ENCODE measurements at places on chromosomes 6 and 20.

DNA sequence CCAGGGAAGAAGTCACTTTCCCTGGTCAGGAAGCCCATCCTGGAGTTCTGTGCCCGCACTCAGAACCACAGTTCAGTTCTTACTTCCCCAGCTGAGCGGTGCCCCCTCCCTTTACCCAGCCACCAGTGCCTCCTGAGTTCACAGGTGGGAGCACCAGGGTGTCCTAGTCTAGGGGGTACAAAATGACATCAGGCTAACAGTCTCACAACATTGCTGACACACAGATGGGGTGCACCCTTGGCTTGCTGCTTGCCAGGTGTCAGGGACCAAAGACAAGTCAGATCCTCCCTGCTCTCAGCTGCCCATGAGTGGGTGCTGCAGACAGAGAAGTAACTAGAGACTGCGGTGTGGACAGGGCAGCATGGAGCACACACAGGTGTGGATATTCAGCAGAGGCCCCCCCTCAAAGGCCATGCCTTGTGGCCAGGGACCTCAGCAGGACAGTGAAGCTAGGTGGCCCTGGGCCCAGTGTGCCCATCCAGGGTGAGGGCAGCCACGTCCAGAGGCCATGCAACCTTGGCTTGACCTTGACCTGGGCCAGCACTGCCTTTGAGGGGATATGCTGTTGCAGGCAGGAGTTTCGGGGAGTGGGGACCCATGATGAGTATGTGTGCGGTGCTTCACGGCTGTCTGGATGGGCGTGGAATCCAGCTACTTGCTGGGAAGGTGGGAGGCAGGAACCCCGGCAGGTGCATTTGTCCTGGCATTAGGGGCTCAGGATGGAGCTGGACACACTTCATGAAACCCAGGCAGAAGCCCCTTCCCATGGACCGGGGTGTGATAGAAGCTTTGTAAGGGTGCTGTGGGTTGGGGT lies 110.4 kb upstream of the FRMD1 start:
- peak; percentile 18 for DNase-seq

GRCh38 chr20:17660667-17661066 lies 21.4 kb downstream of the RRBP1 start:
- DNase-seq: no peak

DNA sequence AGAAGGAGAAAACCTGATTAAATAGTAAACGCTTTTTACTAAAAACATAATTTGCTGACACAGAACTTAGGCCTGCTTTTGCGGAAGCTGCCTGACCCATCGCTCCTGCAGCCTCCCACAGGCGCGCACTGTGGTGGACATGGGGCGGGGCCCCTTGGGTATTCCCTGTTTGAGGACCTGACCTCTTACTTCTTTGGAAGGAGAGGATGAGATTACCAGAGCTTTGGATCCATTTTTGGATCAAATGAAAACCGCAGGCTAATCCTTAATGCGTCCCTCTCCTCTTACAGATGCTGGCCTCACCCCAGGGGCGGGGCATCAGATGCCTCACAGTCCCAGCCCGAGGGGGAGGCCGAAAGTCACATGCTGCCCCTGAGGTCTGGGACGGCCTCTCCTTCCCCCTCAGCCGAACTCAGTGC lies 151.0 kb downstream of the SCML4 start:
- no peak for DNase-seq

- no peak for DNase-seq
Measured at GRCh38 chr6:48315051-48315719, 204.2 kb upstream of the PTCHD4 start.

GRCh38 chr6:4607793-4608192 lies 168.4 kb upstream of the CDYL start:
- DNase-seq: no peak

DNA sequence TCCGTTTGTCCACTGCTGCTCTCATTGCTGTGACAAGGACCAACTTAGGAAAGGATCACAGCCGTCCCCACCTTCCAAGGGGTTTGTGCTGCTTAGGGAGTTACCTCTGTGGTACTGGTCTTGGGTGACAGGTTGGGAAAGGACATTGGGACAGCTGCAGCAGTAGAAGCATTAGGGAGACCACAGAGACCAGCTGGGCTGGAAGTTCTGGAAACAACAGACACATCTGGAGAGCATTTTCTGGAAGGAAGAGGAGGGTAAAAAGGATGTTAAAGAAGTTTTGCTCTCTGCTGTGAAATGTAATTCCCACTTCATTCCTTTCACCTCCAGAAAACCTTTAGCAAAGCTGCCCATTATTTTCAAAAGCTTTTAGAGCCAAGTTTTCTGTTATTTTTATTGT lies 304.2 kb downstream of the LRFN2 start:
- no peak for DNase-seq

DNA sequence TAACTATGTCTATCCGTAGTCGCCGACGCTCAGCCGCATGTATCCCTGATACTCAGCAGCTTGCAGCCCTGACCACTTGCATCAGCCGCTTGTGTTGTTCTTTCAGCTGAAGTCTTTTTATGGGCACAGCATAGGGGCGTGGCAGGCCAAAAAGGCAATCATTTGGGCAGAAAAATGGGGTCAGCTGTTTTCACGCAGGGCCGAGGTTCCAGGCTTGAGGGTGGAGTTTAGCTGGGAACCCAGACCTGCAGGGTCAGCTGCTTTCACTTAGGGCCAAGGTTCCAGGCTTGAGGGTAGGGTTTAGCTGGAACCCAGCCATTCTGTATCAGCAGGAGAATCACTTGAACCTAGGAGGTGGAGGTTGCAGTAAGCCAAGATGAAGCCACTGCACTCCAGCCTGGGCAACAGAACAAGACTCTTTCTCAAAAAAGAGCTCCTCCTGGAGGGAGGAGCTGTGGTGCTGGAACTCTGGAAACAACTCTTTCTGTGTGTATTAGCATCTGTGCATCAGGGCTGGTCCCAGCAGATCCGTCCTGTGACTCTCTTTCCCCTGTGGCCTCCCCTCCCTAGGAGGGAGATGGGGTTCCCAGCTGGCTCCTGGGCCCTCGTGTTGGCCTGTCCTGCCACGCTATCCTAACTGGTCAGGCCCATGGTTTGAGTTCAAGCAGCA lies 56.9 kb upstream of the PRND start:
- no peak for DNase-seq

- DNase-seq: no peak
Measured at GRCh38 chr6:30741789-30742315, 635 bp downstream of the FLOT1 start.

DNA sequence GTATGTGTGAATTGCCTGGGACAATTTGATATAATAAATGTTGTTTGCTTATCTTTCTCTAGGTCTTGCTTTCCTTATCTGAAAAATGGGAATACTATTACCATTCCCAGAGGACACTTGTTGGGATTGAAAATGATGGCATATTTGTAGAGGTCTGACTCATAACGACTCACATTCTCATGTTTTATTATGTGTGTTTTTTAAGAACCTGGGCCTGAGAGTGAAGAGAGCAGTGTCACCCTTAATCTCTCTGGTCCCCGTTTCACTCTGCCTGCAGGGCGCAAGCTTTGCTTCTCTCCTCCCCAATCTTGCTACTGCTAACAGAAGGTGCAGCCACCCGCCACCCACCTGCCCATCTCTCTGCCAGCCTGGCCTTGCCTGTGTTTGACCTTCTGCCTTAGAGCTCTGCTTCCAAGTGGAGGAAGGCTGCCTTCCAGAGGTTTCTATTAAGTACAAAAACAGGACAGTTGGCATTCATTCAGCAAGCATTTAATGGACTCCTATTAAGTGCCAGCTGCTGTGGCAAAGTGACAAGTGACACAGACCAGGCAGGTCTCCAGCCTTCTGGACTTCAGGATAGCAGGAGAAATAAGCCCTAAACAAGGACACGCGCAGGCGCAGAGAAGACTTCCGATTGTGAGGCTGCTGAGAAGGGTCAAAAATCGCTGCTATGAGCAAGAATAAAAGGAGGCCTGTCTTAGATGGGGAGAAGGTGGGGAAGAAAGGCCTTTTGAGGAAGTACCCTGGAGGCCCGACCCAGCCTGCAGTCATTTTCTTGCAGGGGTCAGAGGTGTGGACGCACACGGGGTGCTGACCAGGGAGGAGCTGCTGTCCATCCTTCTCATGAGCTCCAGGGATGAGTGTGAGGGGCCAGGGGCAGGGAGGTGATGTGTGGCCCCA lies 112.5 kb downstream of the JPH2 start:
- peak; percentile 50 for DNase-seq

DNA sequence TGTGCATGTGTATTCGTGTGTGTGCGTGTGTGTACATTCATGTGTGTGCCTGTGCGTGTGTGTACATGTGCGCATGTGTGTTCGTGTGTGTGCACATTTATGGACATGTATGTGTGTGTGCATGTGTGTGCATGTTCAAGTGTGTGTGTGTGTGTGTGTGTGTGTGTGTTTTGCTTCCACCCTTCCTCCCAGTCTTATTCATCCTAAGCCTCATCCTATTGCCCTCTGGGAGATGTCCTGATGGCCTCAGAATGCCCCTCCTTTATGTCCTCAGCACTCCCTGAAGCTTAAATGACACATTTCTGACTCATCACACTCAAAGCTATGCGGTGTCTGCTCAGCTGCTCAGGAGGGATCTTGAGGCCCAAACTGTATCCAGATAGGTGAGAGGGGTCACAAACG lies 76.6 kb upstream of the CCDC167 start:
- no peak for DNase-seq

- no peak for DNase-seq
Measured at GRCh38 chr6:151695156-151695555, 112.3 kb upstream of the ESR1 start.

GRCh38 chr6:68973066-68973465 lies 338.0 kb downstream of the ADGRB3 start:
- no peak for DNase-seq

DNA sequence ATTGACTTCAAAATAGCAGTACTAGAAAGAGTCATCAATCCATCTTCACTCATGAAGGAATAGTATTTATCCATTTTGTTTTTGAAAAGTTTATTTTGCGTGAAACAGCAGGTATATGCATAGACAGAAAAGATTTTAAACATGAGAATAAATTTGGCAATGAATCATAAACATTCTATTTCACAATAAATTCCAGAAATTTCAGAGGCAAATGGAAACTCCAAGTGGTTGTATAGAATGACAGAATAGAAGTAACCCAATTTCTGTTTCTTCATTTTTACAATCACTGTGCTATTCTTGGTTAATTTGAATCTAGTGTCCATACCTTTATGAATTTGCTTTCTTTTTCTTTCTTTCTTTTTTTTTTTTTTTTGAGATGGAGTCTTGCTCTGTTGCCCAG lies 173.0 kb upstream of the ECI2 start:
- DNase-seq: no peak

- no peak for DNase-seq
Measured at GRCh38 chr6:160085713-160086505, 35.7 kb upstream of the SLC22A1 start.

DNA sequence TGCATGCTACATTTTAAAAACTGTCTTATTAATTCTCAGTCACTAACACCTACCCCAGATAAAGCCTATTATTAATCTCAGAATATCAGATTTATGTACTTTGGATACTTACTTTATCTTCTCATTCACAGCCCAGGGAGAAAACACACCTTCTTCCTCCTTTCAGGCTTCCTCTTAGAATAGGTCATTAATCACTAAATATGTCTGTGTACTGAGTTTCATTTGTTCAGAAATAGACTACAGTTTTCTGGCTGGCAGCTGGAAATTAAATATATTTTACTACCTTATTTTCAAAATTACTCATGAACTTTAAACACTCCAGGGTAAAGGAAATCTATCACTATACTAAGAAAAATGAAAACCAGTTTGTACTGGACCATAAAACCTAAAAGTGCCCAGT lies 147.7 kb upstream of the DST start:
- DNase-seq: no peak
